CD4-positive, alpha-beta T cell treated with Interleukin-6 for 4 hours (primary cell): ENCODE measurements at places on chromosomes 5 and 9.

DNA sequence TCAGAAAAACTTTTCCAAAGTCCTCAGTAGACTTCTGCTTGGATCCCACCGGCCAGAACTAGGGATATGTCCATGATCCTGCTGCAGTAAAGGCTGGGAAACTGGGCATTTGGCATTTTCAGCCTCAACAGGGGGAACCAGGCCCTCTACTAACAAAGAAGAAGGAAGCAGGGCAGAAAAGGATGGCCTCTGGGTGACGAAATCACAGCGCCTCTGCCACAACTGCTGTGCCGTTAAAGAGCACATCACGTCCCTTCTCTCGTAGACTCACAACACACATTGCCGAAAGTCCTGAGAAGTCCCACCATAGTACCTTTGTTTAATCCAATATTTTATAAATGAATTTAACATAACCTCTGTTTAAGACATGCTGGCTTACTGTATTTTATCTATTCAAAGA, 10.4 kb upstream of the AFAP1L1 start:
- DNase-seq: no peak

DNA sequence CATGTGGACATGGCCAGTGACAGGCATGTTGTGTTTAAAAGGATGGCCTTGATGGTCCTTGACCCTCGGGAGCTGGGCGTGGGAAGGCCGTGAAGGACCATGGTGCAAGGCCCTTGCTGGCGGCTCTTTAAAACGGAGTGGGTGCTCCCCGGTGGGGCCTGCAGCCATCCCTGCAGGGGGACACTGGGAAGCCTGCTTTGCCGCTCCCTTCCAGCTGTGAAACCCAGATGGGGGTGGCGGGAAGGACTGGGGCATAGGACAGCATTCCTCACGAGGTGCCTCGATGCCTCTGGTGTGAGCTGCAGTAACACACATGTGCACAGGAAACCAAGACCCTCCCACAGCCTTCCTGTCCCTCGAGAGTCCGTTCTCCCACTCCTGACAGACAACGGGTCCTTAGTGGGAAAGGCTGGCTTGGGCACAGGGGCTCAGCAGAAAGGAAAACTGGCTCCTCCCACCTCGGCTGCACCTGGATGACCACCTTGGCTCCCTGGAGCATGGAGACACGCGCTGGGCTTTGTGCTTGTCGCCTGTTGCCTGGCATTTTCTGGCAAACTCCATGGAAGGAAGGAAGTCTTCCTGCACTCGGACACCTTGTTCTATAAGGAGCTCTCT, 30.3 kb upstream of the IRX4 start:
- no peak for DNase-seq

DNA sequence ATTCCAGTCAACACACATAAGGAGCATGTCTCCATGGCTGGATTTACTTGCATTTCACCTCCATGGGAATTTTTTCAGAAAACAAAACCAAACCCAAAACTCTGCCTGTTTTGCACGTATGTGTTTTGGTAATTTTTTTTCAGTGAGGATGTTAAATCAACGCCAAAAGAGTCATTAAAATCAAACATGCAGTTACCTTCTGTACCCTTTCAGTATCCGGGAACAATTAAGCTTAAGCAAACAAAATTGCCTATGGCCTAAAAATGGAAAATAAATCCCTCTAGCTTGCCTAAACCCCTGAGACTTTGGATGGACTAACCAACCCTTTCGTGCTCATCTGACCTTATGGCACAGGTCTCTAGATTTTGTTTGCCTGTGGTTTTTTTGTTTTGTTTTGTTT, 209.2 kb upstream of the KLF4 start:
- DNase-seq: no peak

- DNase-seq: no peak
These were observed 89.4 kb upstream of the SH3PXD2B start for GRCh38 chr5:172543484-172544298.

DNA sequence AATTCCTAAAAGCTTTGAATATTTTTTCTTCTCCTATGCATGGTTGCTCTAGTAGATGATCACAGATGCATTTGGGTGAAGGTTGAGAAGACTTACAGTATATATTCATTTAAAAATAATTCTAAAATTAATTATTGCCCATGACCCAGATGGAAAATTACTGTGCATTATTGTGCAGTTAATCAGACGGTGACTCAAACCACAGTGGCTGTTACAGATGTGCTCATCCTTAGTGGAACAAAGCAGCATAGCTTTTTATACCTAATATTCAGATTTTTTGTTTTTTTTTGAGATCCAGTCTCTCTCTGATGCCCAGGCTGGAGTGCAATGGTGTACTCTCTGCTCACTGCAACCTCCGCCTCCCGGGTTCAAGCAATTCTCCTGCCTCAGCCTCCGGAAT, 10.7 kb downstream of the OR2V1 start:
- no peak for DNase-seq

- DNase-seq: no peak
These were observed 265.8 kb downstream of the SLF1 start for GRCh38 chr5:94884311-94884710.

GRCh38 chr9:4594545-4594944, 67.5 kb upstream of the PLPP6 start:
- no peak for DNase-seq

DNA sequence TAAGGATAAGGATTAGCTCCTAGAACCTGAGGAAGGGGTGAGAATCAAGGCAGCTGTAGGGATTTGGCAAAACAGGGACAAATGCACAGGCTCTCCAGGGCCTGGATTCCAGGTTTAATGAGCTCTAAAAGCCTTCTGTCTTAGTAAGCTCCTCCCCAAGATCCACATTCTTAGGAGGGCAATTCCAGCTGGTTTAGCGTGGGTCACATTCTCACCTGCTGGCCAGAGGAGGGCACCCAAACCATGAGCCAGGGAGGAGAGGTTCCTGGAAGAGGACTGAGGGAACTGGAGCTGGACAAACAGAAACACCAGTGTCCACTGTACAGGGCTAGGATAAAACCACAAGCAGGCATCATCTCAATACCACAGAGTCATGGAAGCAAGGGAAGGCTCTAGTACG, 480.0 kb downstream of the CCDC171 start:
- no peak for DNase-seq

DNA sequence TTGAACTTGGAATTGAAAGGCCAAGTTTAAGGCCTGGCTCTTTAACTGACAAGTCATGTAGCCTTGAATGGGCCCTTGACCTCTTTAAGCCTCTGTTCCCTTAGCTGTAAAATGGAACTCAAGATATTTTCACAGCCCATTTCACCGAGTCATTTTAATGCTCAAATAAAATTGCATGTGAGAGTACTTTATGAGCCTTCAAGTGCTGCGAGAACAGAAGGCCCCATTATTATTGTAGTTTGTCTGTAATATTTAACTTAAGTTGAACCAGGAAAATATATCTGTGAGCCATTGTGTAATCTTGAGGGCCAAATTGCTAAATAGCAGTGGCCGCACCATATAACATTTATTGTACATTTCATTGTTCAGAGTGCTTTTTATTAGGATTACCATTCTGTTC, 249.9 kb downstream of the NTRK2 start:
- no peak for DNase-seq

- no peak for DNase-seq
These were observed 192.3 kb upstream of the GLRA1 start for GRCh38 chr5:152116934-152117333.

DNA sequence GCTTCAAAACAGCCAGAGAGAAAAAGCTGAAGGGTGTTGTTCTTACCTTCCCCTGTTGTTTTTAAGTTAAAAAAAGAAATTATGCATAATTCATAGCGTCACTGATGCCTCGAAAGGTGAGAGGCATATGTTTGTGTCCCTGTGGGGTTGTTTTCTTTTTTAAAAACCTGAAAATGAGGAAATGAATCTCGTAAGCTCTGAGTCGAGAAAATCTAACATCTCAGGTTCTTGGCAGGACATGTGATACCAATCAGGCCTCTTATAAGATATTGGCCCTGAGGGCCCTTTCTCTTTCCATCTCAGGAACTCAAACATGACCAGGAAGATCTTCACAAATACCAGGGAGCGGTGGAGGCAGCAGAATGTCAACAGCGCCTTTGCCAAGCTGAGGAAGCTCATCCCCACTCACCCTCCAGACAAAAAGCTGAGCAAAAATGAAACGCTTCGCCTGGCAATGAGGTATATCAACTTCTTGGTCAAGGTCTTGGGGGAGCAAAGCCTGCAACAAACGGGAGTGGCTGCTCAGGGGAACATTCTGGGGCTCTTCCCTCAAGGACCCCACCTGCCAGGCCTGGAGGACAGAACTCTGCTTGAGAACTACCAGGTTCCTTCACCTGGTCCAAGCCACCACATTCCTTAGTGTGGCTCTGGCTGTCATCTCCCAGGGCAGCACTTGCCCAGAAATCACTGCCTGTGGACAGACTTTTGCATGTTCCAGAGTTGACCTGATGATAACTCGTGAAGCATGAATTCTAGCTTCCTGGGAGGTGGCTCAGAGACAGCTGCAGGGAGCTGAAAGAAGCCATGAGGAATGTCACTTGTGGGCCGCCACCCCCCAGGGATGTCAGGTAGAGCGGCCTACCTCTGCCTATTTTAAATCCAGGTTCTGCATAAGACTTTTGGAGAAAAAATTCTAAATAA, at the start of gene TAL2:
Gene TAL2 (plus strand): TSS at position 274 of the 921 bp plus-strand sequence. CDS start 40 bp downstream, at position 314.
- DNase-seq: no peak

DNA sequence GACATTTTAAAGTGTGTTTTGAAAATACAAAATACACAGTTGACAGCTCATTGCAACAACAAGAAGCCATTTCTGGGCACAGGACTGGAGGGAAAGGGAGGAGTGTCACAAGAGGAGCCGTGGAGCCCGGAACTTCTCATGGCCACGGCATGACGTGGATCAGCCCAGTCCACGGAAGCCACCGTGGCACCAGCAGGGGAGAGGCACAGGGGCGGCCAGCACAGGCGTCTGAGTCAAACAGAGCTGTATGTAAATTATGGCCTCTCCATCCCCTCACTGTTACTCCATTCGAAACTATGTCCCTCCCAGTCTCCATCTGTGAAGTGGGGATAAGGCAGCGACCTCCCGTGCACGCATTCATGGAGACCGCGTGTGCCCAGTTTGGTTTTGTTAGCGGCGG, 165.6 kb upstream of the IRX2 start:
- no peak for DNase-seq

DNA sequence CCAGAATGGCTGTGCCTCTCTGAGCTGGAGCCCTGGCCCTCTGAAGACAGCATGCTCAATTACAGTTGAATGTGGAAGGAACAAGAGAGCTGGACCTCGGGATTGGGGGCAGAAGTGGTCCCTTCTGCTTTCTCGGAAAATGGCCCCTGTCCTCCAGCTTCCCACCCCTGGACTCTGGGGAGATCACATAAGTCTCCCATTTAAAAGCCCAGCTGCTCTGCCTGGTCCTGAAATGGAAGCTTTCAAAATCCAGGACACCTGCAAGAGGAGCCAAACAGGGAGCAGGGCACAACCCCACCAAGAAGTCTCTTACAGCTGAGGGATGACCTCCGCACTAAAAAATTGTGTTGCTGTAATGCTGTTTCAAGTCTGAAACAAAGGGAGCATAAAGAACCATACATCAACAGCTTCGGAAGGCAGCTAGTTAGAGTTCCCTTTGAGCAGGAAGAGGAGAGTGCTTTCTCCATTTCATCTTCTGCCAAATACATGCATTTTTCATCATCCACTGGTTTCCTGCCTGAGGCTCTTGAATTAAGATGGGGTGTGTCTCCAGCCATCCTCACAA, 48.2 kb downstream of the TGFBI start:
- no peak for DNase-seq

DNA sequence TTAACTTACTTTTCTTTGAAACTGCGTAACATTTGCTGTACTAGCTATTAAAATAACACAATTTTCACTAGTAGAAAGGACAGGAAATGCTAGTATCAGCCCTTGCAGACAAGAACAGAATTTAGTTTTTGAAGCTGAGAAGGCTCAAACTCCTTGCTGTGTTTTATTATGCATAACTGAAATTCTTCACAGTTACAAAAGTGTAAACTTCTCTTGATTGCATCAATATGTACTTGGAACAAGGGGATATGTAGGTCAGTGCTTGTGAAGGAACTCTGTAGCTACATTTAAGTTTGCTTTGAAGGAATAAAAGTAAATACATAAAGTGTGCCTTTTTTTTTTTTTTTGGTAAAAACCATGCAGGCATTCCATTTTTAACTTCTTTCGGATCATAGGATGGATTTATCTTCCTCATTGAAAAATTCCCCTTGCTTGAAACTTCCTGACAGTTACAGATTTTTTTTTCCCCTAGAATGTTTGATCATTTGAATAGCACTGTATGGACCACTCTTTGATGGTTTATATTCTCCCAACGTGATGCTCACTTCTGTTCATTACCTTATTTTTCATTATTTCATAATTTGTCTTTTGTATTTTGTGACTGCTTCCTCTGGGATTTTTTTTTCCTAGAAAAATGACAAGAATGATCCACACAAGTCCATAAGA, 94.9 kb upstream of the DAB2 start:
- DNase-seq: no peak
